ENCODE measurements at places on chromosomes 1 and 21.

GRCh38 chr1:201691716-201692554, 137.0 kb upstream of the IPO9 start:
- DNase-seq, result no peak

DNA sequence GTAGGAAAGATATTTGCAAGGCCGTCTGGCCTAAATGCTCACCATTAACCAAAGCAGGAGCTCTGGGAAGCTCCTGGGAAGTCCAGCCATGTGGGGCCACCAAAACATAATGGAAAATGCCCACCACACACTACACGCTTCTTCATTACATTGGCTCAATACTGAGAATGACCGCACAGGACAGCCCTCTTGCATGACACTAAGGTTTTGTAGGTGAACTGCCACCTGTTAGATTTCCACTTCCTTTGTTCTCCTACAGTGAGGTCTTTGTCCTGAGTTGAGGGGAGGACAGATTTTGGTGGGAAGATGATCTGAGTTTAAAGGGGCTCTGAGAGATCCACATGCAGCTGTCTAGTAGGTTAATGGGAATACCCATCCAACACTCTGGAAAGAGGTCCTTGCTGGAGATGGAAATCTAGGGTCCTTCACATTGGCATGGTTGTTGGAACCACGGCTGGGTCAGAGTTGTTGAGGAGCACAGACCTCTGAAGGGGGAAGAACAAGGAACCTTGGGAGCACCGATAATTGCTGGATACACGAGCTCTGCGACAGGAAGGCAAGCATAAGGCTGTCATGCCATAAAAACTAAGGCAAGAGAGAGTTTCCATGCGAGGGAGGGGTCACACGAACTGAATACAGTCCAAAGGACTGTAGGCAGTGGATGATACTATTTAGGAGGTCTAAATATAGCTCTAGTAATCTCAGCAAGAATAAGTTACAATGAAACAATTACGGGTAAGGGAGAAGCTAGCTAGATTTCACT, 105.5 kb upstream of the IRF2BP2 start:
- no peak for DNase-seq

GRCh38 chr1:234091876-234092275, 187.4 kb downstream of the SLC35F3 start:
- no peak for DNase-seq

DNA sequence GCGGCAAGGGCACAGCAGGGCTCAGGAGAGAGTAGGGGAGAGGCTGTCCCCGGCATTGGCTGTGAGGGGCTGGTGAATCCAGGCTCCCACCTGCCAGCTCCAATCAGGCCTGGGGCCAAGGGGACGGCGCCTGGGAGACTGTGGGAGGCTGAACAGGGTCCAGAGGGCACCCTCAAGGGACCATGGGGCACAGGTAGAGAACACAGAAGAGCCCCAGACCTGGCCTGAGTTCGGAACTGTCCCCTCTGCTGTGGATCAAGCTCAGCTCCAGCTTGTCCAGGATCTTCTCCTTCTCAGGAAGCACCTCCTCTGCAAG, 67.0 kb downstream of the KCNAB2 start:
- no peak for DNase-seq

DNA sequence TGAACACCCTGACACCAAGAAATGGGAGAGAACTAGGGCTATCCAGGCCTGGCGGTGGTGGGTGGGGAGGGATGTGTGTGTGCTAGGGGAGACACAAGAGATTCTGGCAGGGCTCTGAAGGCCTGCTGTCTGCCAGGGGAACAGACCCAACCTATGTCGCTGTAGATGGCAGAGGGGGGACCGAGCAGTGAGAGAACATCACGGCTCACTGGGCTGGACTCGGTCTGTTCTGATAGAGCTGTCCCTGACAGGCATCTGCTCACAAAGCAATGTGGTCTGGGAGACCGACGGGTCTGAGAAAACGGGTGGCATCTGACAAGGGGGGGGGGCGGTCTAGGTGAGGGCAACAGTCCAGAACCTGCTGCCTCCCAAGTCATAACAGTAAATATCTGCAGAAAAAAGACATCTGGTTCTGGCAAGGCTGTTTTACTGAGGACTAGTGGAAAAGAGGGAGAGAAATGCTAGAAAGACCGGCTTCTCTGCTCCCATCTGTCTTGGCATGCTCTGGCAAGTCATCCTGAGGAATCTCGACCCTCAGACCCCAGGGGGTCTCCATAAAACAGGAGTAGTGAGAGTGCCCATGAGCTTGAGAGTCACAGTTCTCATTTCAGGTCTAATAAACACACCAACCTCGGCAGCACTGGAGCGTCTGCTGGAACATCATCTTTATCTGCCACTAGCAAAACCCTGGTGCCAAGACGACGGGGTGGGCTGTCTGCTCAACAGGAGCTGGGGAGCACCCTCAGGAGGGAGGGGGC, 36.5 kb downstream of the SLC66A1 start:
- DNase-seq, result no peak

- DNase-seq, result no peak
Measured at GRCh38 chr1:53982763-53983104, 35.3 kb downstream of the LDLRAD1 start.

- no peak for DNase-seq
Measured at GRCh38 chr21:35178098-35178497, 129.0 kb upstream of the RUNX1 start.

DNA sequence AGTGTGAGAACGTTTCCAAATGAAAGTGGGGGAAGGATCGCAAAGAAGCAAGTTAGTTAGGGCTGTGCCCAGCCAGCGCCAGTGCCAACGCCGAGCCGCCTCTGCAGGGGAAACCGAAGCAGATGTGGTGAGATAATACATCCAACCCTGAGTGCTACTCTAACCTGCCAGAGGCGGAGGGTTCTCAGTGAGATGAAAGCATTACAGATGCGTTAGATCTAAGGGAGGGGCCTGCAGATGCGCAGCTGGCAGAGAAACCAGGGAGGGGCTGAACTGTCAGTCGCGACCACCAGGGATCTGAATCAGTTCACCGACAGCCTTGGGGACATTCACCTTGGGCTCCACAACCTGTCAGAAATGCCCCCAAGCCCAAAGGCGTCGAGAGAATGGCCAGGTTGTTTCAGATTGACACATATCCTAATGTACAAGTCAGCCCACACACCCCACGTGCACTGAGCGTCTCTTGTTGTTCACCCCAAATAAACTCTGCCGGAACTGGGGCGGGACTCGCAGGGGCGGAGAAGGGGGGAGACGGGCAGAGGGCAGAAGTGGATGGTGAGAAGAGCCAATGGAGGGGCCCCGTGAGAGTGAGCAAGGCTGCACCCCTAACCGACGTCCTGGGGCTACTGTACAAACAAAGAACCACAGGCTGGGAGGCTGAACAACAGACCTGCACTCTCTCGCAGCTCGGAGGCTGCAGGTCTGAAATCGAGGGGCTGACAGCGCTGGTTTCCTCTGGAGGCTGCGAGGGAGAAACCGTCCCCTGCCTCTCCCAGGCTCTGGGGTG, 8.7 kb upstream of the UMODL1 start:
- DNase-seq, result no peak

GRCh38 chr1:118325550-118326225, 140.7 kb upstream of the SPAG17 start:
- DNase-seq, result peak; percentile 60

DNA sequence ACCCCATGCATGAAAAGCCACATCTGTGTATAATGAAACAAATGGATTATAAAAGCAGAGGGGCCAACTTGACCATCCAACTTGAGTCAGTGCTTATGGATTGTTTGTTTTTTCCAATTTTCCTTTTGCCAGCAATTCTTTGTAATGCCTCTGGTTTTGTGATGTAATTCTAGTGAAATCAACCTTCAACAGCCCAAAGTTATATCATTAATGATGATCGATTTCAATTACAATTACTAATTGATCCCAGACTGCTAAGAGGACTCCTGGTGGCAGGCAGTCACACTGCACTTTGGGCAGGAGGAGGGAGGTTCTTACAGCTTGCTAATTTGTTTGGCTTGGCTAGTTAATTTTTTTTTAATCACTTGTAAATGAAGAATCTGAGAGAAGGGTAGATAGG, 552.3 kb downstream of the NUF2 start:
- no peak for DNase-seq

DNA sequence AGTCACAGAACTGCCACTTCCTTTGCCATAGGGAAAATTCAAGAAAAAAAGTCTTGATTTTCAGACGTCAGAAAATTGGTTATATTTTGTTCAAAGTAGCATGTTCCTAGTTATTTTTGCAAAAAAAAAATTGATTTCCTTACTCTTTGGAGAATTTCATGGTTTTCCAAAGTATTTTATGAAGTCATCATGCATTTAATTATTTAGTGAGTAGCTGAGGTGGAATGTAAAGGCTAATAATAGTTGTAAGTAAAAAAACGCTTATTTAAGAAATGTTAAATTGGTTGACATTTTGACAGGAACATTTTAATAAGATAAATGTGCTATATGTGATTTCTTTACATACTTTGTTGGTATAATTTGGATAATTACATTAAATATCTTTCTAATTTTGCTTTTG, 20.8 kb downstream of the TSEN15 start:
- peak; percentile 23 for DNase-seq

DNA sequence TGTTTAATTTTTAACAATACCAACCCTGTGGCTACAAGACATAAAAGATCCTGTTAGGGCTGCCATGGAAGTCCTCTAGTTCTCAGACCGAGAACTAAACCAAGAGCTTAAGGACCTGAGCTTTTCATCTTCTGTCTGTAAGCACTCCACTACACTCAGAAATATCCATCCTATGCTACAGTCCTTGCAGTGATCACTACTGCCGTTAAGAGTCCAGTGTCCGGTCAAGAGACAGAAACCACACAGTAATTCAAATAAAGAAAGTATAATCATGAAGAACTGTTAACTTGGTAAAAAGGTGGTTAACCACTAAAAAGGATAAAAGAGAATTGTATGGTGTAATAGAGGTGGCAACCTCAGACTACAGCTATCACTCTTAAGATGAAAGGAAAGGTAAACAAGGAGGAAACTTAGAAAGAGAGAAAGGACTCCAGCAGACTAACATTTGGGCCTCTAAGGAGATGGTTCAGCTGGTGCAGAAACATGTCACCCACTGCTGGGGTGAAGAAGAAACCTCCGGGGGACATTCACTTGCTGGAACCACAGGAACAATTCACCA, 22.1 kb upstream of the PRDX6 start:
- DNase-seq, result no peak

GRCh38 chr1:42962641-42963377, 4.1 kb upstream of the SLC2A1 start:
- peak; percentile 69 for DNase-seq

GRCh38 chr21:42641311-42642218, 11.9 kb upstream of the PDE9A start:
- no peak for DNase-seq

DNA sequence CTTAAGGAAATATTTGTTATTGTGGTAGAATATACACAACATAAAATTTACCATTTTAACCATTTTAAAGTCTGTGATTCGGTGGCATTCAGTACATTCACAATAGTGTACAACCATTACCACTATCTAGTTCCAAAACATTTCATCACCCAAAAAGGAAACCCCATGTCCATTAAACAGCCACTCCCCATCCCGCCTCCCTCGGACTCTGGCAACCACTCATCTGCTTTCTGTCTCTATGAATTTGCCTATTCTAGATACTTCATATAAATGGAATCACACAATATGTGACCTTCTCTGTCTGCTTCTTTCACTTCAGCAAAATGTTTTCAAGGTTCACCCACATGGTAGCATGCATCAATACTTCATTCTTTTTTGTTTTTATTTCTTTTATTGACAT, 51.3 kb downstream of the PTP4A2 start:
- no peak for DNase-seq

DNA sequence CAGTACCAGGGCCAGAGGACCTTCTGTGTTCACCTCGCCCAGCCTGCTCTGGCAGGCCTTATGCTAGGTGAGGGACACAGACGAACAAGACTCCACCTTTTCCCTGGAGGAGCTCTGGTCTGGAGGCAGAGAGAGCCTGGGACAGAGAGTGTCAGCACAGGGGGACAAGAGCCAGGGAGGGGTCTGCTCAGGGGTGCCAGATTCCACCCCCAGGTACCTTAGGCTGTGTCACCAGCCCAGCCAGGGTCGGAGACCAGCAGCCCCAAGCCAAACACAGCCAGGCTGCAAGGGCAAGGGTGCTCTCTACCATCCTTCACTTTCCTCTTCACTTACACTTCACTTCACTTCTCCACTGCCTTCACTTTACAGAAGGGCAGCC, 4.3 kb upstream of the LRP8 start:
- no peak for DNase-seq

GRCh38 chr21:28632755-28633408, 359.8 kb downstream of the LTN1 start:
- DNase-seq, result peak; percentile 87

- no peak for DNase-seq
Measured at GRCh38 chr1:229509576-229509975, 1.4 kb upstream of the NUP133 start.

GRCh38 chr1:41498804-41499203, 14.3 kb upstream of the EDN2 start:
- no peak for DNase-seq

GRCh38 chr1:28374297-28374696, 4.8 kb downstream of the PHACTR4 start:
- DNase-seq, result peak; percentile 84

DNA sequence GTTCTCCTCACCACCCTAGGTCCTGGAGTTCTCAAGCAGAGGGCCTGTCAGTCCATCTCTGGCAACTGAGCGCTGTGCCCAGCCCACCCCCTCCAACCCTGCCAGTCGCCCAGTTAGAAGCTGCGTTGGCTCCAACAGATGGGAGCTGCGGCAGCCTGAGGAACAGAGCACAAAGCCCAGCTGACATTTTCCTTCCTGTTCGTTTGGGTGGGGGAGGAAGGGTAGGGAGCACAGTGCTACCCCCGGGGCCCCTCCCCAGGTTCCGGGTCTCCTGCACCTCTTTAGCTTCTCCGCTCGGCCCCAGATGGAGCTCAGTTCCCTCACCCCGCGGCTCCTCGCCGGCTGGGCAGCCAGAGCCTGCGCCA, 1.4 kb downstream of the LRRN2 start:
- no peak for DNase-seq

- no peak for DNase-seq
Measured at GRCh38 chr1:174761335-174761734, 238.4 kb upstream of the CACYBP start.

GRCh38 chr1:99675994-99676393, 30.1 kb downstream of the PALMD start:
- DNase-seq, result no peak

GRCh38 chr21:29308456-29308783, 9.7 kb downstream of the BACH1 start:
- DNase-seq, result peak; percentile 55

DNA sequence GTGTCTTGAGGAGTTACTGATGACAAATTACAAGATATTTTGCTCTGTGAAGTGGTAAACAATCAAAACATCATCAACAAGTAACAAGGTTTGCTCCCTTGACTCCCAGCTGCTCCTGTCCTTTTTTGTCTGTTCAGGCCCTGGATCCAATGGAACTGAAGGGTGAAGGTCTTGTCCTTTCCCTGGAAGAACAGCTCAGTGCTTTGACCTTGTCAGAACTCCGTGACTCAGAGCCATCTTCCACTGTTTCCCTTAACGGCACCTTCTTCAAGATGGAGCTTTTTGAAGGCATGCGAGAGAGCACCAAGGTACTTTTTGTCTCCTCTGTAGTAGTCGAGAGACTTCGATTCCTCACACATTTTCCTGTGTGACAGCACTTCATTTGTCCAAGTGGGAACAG, 29.0 kb downstream of the TRIM45 start:
- DNase-seq, result no peak
